H1 (cell line): ENCODE measurements at places on chromosomes 16 and 17. TPM values are rescaled to one million over a fixed set of nuclear protein-coding genes. Genes with fewer than 3 reads are reported as not detected.

DNA sequence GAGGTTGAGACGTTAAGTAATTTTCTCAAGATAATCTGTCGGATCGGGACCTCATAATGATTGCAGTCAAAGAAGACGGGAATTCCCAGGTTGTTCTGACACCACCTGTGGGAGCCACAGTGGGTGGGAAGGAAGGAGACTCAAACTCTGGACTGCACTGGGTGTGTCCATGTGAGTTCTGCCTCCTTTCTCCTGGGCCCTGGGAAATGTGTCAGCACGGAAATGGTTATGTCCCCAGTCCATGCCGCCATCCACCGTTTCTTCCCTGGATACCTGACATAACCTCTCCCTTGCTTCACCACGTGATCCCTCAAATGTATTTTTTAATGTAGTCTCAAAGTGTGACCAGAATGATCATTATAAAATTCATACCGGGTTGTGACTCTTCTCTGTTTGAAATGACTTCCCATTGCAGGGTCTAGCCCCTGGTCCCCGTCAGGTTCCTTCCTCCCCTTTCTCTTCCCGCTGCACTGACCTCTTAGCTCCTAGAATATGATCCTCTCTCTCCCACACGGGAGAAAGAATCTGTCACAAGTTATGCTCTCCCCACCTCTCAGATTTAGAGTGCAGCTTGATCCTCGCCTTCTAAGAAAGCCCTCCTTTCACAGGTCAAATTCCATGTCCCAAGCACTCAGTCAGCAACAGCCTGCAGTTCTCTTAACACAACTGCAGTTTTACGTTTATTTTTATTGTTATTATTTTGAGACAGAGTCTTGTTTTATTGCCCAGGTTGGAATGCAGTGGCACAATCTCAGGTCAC lies 820.0 kb upstream of the EEF2KMT start:
- DNase-seq, result no peak

- DNase-seq, result no peak
Measured at GRCh38 chr16:88886845-88887521, 20.5 kb upstream of the PABPN1L start.

The DYNLL2 gene
- total RNA-seq, result 49.7 and 52.7 TPM in 2 replicates

The ATP2A1 gene
- total RNA-seq, result 2.4 and 3.0 TPM in 2 replicates
